ENCODE measurements at places on chromosomes 6 and 20.

GRCh38 chr6:123986938-123987337, 183.3 kb downstream of the NKAIN2 start:
- no peak for DNase-seq
- no peaks in the 10 kb centered on the region for H3K4me1 ChIP-seq
- H3K36me3 ChIP-seq: no peaks in the 10 kb centered on the region
- H3K4me3 ChIP-seq: no peak overlapping the region
- no peak overlapping the region for H3K27ac ChIP-seq

DNA sequence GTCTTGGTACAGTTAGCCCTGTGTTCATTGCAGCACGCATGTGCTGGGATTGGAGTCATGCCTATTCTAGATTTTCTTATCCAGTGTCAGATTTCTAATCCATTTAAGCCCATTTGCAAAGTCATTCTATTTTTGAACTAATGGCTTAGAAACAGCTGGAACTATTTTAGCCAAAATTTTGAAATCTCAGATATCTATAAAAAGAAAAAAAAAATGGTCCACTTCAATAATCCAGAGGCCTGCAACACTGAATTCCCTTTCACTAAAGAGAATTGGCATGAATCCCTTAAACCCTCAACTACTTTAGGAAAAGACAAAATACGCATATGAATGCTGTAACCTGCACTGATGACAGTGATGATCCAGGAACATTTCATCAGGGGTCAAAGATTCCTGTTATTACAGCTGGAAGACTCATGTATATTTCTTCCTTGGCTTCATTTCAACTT, 1.5 kb downstream of the COL21A1 start:
- DNase-seq: no peak
- H3K4me3 ChIP-seq: no peak overlapping the region
- H3K27me3 ChIP-seq: no peaks in the 10 kb centered on the region
- H3K4me1 ChIP-seq: no peaks in the 10 kb centered on the region

- no peak overlapping the region for H3K4me3 ChIP-seq
- DNase-seq: no peak
- H3K36me3 ChIP-seq: no peaks in the 10 kb centered on the region
- H3K27me3 ChIP-seq: no peaks in the 10 kb centered on the region
- H3K27ac ChIP-seq: no peak overlapping the region
Measured at GRCh38 chr6:52522151-52522626, 54.7 kb downstream of the TRAM2 start.

- H3K4me3 ChIP-seq: no peak overlapping the region
- H3K27ac ChIP-seq: peak overlapping the region; percentile 74
- H3K36me3 ChIP-seq: peaks cover 29% of the 10 kb centered on the region
- DNase-seq: no peak
- H3K4me1 ChIP-seq: peaks cover 16% of the 10 kb centered on the region
- no peaks in the 10 kb centered on the region for H3K27me3 ChIP-seq
Measured at GRCh38 chr6:109760208-109760607, 69.1 kb downstream of the FIG4 start.

- no peak for DNase-seq
- H3K4me3 ChIP-seq: no peak overlapping the region
- no peak overlapping the region for H3K27ac ChIP-seq
- H3K4me1 ChIP-seq: no peaks in the 10 kb centered on the region
Measured at GRCh38 chr6:56416247-56416646, 168.9 kb upstream of the COL21A1 start.

GRCh38 chr6:40893021-40893420, 146.0 kb downstream of the UNC5CL start:
- no peak overlapping the region for H3K27ac ChIP-seq
- DNase-seq: no peak
- no peak overlapping the region for H3K4me3 ChIP-seq
- H3K4me1 ChIP-seq: no peaks in the 10 kb centered on the region

DNA sequence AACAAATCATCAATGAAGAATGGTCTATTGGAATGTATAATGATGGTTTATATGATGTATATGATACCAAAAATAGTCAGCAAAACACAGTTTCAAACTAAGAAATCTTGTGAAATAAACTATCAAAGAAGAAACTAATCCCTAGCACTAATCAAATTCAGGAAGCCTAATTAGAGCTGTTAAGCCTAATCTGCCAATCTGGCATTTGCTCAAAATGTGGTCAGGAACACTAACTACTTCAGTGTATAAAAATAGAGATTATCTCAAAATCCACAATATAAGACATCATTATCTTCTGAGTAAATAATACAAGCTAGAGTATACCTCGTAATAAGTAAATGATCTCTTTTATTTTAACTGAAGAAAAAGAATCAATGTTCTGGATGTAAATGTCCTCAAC, 12.8 kb upstream of the AKAP7 start:
- peaks cover 17% of the 10 kb centered on the region for H3K27me3 ChIP-seq
- H3K36me3 ChIP-seq: no peaks in the 10 kb centered on the region
- H3K27ac ChIP-seq: no peak overlapping the region

- H3K36me3 ChIP-seq: no peaks in the 10 kb centered on the region
- no peak overlapping the region for H3K27ac ChIP-seq
- H3K27me3 ChIP-seq: peaks cover 4% of the 10 kb centered on the region
- H3K4me1 ChIP-seq: no peaks in the 10 kb centered on the region
- no peak for DNase-seq
Measured at GRCh38 chr6:16044211-16044643, 84.7 kb upstream of the MYLIP start.

DNA sequence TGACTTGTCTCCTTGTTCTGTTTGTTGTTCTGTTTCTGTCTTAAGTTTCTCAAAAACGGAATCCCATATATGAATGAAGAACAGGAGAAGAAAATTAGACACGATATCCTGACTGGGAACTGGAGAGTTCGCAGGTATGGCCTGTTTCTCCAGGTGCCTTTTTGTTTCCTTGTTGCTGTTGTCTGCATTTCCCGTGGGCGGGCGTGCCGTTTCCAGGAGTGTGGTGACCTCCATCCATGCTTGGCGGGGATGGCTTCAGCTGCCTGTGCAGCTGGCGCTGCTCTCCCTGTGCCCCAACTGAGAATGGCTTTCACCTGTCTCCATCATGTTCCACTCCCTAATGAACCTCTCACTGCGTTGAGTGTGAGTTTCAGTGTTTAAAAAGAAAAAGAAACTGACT, 4.4 kb downstream of the PNLDC1 start:
- no peaks in the 10 kb centered on the region for H3K27me3 ChIP-seq
- no peak for DNase-seq

- no peak for DNase-seq
- H3K4me3 ChIP-seq: no peak overlapping the region
- H3K36me3 ChIP-seq: peaks cover 54% of the 10 kb centered on the region
- no peak overlapping the region for H3K27ac ChIP-seq
- peaks cover 17% of the 10 kb centered on the region for H3K4me1 ChIP-seq
Measured at GRCh38 chr20:58449681-58450221, 60.7 kb downstream of the VAPB start.

- peaks cover 8% of the 10 kb centered on the region for H3K36me3 ChIP-seq
- H3K4me1 ChIP-seq: peaks cover 23% of the 10 kb centered on the region
- DNase-seq: no peak
- H3K27me3 ChIP-seq: no peaks in the 10 kb centered on the region
- H3K27ac ChIP-seq: no peak overlapping the region
- H3K4me3 ChIP-seq: no peak overlapping the region
Measured at GRCh38 chr6:111423055-111423633, 59.9 kb downstream of the REV3L start.

GRCh38 chr6:28940294-28940857, 16.6 kb upstream of the TRIM27 start:
- no peaks in the 10 kb centered on the region for H3K27me3 ChIP-seq
- peak; percentile 61 for DNase-seq
- H3K4me3 ChIP-seq: peak overlapping the region; percentile 80
- H3K36me3 ChIP-seq: no peaks in the 10 kb centered on the region
- H3K27ac ChIP-seq: peak overlapping the region; percentile 94
- H3K4me1 ChIP-seq: peaks cover 47% of the 10 kb centered on the region

- H3K4me1 ChIP-seq: peaks cover 10% of the 10 kb centered on the region
- no peaks in the 10 kb centered on the region for H3K27me3 ChIP-seq
- no peaks in the 10 kb centered on the region for H3K36me3 ChIP-seq
- no peak for DNase-seq
Measured at GRCh38 chr20:15900443-15900842, 672.8 kb downstream of the KIF16B start.

- no peaks in the 10 kb centered on the region for H3K4me1 ChIP-seq
- DNase-seq: no peak
- no peak overlapping the region for H3K4me3 ChIP-seq
- H3K27me3 ChIP-seq: no peaks in the 10 kb centered on the region
- no peaks in the 10 kb centered on the region for H3K36me3 ChIP-seq
- H3K27ac ChIP-seq: no peak overlapping the region
Measured at GRCh38 chr6:54609981-54610380, 236.6 kb upstream of the FAM83B start.

GRCh38 chr20:63347950-63348827, 13.0 kb downstream of the CHRNA4 start:
- DNase-seq: no peak
- H3K36me3 ChIP-seq: no peaks in the 10 kb centered on the region
- H3K4me1 ChIP-seq: no peaks in the 10 kb centered on the region
- no peak overlapping the region for H3K27ac ChIP-seq
- no peaks in the 10 kb centered on the region for H3K27me3 ChIP-seq
- H3K4me3 ChIP-seq: no peak overlapping the region

GRCh38 chr6:39178235-39178634, 51.0 kb downstream of the KCNK5 start:
- H3K4me1 ChIP-seq: no peaks in the 10 kb centered on the region
- H3K36me3 ChIP-seq: peaks cover 12% of the 10 kb centered on the region
- H3K27me3 ChIP-seq: no peaks in the 10 kb centered on the region
- no peak for DNase-seq

DNA sequence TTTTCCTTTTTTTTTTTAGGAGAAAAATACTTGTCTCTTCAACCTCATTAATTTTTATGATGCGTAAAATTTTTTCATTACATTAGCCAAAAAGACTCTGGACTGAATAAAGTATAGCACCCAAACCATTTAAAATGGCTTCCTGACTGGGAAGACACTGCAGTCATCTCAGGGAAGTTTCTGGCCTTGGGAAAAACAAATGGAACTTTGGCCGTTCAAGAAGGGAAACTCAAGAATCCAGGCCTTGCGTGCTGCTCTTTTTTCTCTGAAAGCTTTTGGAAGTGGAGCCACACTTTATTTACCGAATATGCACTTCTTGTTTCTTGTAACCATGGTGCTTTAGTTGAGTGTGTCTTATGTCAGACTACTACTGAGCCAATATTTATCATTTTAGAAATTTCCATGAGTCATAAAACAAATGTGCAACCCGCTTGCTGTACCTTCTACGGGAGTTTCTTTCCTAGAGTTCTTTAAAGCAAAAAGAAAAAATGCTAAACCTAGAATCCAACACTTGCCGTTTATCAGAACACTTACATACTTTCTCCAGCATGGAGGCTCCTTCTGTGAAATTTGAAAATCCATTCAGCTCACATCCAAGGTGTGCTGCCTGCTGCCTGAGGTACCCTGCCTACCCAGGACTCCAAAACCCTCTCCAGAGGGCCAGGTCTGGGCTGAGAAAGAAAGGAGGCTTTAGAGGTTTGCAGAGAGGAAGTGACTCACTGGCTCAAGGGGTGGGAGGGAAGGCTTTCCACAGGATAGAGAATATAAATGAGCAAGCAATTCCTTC, 11.5 kb upstream of the DSTN start:
- H3K27me3 ChIP-seq: peaks cover 2% of the 10 kb centered on the region
- H3K4me3 ChIP-seq: no peak overlapping the region
- H3K36me3 ChIP-seq: no peaks in the 10 kb centered on the region

DNA sequence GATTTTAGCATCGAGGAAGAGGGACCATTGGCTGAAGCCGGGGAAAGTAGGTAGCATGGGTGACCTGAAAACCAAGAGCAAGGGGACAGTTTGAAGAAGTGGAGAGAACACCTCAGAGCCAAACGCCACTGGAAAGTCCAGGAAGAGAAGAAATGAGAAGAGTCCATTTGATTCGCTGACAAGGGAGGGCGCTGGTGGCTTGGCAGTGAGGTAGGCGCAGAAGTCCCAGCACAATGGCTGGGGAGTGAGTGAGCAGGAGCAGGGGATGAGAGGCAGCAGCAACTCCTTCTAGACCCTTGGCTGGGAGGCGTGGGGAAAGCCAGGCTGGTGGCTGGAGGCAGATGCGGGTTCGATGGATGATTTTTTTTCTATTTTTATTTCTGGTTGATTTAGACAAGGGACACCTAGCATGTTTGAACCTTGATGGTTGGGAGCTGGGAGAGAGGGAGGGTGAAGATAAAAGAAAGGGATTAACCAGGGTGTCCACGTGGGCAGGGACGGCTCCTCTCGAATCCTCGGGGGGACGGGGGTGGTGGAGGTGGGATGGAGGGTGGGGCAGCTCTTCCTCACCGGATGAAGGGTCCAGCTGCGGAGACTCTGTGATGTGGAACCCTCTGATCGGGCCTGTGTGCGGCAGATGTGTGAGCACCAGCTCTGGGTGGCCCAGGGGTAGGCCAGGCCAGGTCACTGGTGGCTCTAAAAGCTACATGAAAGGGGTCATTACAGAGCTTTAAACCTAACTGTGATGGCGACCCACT, 164.2 kb downstream of the NFATC2 start:
- H3K4me1 ChIP-seq: peaks cover 19% of the 10 kb centered on the region
- H3K27ac ChIP-seq: peak overlapping the region; percentile 23
- no peak overlapping the region for H3K4me3 ChIP-seq
- no peaks in the 10 kb centered on the region for H3K27me3 ChIP-seq
- no peak for DNase-seq

GRCh38 chr6:138862456-138862855, 66.6 kb downstream of the ECT2L start:
- no peak for DNase-seq
- H3K27ac ChIP-seq: no peak overlapping the region
- no peaks in the 10 kb centered on the region for H3K36me3 ChIP-seq
- H3K27me3 ChIP-seq: peaks cover 4% of the 10 kb centered on the region
- no peaks in the 10 kb centered on the region for H3K4me1 ChIP-seq
- no peak overlapping the region for H3K4me3 ChIP-seq

GRCh38 chr6:120590611-120591010, 743.7 kb downstream of the TBC1D32 start:
- H3K36me3 ChIP-seq: no peaks in the 10 kb centered on the region
- no peak for DNase-seq
- no peak overlapping the region for H3K27ac ChIP-seq
- no peaks in the 10 kb centered on the region for H3K27me3 ChIP-seq

- H3K4me1 ChIP-seq: peaks cover 39% of the 10 kb centered on the region
- H3K4me3 ChIP-seq: peak overlapping the region; percentile 47
- no peaks in the 10 kb centered on the region for H3K27me3 ChIP-seq
- no peaks in the 10 kb centered on the region for H3K36me3 ChIP-seq
- H3K27ac ChIP-seq: peak overlapping the region; percentile 85
- no peak for DNase-seq
Measured at GRCh38 chr6:35718911-35719381, 17.9 kb upstream of the ARMC12 start.

DNA sequence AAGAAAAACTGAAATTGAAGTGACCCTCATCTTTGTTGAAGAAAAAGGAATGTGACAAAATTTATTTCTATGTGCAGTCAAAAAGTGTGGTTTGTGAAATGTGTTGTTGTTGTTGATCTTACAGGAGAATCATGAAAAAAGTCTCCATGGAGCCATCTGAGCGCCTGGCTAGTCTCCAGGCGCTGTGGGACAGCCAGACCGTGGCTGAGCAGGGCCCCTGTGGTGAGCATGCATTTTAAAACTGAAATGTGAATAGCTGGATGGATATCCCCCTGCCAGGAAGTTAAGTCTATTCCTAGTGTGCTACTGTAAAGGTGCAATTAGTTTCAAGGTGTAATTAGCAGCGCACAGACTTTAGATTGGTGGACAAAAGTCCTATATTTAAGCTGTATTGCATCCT, 170.6 kb downstream of the CARMIL1 start:
- H3K27ac ChIP-seq: no peak overlapping the region
- peaks cover 19% of the 10 kb centered on the region for H3K4me1 ChIP-seq
- H3K36me3 ChIP-seq: peaks cover 8% of the 10 kb centered on the region
- no peak for DNase-seq

- H3K4me3 ChIP-seq: no peak overlapping the region
- peaks cover 2% of the 10 kb centered on the region for H3K36me3 ChIP-seq
- H3K4me1 ChIP-seq: peaks cover 17% of the 10 kb centered on the region
- peaks cover 79% of the 10 kb centered on the region for H3K27me3 ChIP-seq
- no peak overlapping the region for H3K27ac ChIP-seq
Measured at GRCh38 chr6:1391800-1392309, 2.5 kb downstream of the FOXF2 start.
